Fibroblast of skin of left biceps (primary cell): ENCODE measurements at places on chromosomes 2 and 18.

DNA sequence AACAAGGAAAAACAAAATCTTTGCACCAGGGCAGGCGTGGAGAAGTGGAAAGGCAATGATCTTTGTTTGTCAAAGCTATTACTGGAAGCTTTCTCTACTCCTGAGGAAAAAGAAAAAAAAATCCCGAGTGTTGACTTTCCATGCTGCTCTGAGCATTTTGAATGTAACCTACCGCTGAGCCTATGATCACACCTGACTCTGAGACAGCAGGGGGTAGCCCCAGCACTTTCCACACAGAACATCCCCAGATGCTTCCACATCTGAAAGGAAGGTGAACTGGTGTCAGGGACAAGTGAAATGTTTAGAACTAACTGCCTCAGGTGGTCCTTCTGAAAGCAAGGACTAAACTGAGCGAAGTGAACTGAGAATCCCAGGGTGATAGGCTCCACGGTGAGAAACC, 1315.1 kb upstream of the DDX18 start:
- DNase-seq = no peak

GRCh38 chr2:186595219-186595618, 5.4 kb downstream of the ITGAV start:
- no peak for DNase-seq

- DNase-seq = no peak
These were observed 165.8 kb downstream of the RPIA start for GRCh38 chr2:88857274-88857741.

DNA sequence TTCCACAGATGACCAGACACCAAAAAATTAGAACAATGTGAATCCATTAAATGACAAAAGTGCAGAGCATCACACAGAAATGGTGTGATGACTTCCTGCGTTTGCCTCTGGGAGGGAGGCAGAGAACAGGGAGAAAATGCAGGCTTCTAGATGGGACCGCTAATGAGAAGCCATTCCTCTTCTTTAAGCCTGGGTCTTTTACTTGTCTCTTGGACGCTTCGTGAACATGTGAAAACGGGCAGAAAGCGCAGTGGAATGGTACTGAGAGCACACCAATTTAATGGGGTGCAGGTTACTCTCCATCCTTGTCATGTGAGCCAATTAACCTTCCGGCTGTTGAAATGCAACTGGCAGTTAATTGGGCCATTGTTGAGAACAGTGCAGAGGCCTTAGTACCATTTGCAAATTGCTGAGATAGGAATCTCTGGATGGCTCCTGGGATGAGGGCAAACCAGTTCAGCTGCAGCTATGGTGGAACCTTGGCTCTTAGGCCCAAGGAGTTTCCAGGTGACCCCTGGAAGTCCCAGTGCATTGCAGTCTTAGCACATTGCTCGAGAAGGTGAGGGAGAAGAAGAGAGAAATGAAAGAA, 210.4 kb upstream of the CXCR4 start:
- no peak for DNase-seq

DNA sequence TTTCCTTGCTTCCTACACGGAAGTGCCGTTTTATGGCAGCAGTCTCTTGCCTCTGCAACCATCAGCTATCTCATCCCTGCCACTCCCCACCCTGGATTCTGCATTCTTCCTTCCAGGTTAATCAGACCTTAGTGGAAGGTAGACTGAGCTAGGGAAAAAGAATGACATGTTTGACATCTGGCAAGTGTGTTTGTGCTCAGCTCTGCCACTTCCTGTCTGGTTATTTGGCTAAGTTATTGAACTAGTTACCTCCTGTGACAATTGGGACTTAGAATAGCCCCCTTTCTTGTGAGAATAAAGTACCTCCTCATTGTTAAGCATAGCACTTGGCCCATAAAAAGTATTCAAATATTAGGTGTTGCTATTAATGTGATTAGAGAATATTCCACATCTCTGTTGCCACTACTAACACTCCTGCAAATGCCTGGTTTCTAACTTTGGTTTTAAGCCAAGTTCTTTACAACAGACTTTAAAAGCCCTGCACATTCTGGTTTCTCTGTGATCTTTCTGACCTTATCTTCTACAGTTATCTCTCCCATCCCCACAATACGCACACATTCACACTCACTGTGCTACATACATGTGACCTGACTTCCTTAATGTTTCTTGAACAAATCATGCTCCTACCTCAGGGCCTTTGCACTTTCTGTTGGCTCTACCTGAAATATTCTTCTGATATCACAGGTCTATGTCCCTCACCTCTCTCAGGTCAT, 10.8 kb upstream of the MAPRE2 start:
- DNase-seq = no peak

DNA sequence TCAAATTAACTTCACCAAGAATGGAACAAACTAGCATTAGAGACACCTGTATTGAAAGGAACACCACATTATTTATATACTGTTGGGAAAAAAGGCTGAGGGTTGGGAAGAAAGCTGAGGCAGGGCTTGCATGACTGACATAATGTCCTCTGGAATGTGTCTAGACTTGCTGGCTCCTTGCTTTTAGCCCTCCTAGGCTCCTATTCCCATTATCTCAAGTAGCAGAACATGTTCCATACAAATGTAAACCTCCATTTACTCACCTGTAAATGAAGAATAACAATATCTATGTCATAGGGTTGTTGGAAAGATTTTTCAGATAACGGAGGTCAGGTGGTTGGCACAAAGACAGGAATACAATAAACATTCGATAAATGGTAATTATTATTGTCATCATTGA, 976 bp upstream of the ACADL start:
- no peak for DNase-seq

- no peak for DNase-seq
These were observed 552.3 kb downstream of the KCNJ3 start for GRCh38 chr2:155250800-155251199.
